Progenitor cell of endocrine pancreas (in vitro differentiated cells): ENCODE measurements at places on chromosomes 1 and 21.

DNA sequence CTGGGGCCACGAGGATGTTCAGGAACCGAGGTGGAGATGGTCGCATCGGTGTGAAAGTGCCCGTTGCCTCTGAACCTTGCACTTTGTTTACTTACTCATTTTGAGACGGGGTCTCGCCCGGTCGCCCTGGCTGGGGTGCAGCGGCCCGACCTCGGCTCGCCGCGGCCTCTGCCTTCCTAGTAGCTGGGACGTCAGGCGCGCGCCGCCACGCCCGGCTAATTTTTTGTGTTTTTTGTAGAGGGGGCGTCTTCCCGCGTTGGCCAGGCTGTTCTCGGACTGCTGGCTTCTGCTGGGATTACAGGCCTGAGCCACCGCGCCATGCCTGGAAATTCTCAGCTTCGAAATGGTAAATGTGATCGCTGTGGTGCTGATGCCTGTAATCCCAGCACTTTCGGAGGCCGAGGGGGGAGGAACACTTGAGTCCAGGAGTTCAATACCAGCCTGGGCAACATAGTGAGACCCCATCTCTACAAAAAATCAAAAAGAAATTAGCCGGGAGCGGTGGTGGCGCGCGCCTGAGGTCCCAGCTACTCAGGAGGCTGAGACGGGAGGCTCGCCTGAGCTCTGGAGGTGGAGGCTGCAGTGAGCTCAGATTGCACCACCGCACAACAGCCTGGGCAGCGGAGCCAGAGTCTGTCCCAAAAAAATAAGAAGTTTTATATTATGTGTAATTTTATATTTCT, 684 bp upstream of the MRPL20 start:
- H3K27me3 ChIP-seq, result no peaks in the 10 kb centered on the region
- no peak for DNase-seq
- H3K4me1 ChIP-seq, result peaks cover 15% of the 10 kb centered on the region
- H3K4me3 ChIP-seq, result peak overlapping the region; percentile 91

DNA sequence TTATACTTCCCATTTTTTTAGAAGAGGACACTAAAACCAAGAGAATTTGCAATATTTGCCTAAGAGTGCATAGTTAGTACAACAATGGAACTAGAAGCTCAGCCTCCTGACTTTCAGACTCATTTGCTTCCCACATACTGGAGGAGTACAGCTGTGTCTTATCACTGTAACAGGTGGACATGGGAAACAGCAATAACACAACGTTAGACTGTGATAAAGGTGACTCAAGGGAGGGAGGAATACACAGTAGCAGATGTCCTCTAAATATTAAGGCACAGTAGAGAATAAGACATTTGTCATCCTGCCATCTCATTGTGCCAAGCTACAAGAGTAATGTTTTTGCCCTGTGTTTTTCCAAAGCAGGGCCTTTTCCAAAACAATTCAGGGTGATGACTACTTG, 55.4 kb upstream of the JAK1 start:
- no peaks in the 10 kb centered on the region for H3K4me1 ChIP-seq
- H3K36me3 ChIP-seq, result no peaks in the 10 kb centered on the region
- H3K27ac ChIP-seq, result no peak overlapping the region
- DNase-seq, result no peak

DNA sequence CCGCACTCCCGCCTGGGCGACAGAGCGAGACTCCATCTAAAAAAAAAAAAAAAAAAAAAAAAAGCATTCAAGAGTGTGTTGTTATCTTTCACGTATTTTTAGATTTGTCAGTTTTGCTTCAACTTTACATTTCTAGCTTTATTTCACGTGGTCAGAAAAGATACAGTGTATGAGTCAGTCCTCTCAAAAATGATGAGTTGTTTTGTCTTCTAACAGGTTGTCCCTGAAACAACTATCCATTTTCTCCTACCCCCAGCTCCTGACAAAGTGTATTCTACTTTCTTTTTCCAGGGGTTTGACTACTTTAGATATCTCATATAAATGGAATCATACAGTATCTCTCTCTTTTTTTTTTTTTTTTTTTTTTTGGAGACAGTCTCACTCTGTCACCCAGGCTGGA, 5.5 kb upstream of the ZNF695 start:
- no peaks in the 10 kb centered on the region for H3K36me3 ChIP-seq
- no peaks in the 10 kb centered on the region for H3K4me1 ChIP-seq
- no peak overlapping the region for H3K27ac ChIP-seq
- no peak overlapping the region for H3K4me3 ChIP-seq
- DNase-seq, result no peak

DNA sequence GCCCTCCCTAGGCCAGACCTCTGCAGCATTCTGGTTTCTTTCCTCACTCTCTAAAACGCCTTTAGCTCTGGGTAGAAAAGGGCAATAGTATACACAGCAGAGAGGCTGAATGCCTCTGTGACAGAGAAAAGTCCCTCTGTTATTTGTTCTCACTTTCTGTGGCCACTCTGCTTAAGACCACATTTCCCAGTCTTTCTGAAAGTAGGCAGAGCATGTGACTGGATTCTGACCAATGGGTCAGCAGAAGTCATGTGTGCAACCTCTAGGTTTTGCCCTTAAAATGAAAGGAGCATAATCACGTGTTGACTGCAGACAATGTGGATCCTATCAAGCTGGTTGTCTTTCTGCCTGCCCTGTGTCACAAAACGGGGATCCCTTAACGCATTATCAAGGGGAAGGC, 79.7 kb upstream of the MARK1 start:
- H3K4me3 ChIP-seq, result no peak overlapping the region
- H3K4me1 ChIP-seq, result peaks cover 10% of the 10 kb centered on the region
- peaks cover 10% of the 10 kb centered on the region for H3K27me3 ChIP-seq
- H3K36me3 ChIP-seq, result peaks cover 8% of the 10 kb centered on the region
- DNase-seq, result no peak

GRCh38 chr21:16667395-16667794, 845.4 kb upstream of the CXADR start:
- H3K27ac ChIP-seq, result no peak overlapping the region
- no peaks in the 10 kb centered on the region for H3K27me3 ChIP-seq
- no peak overlapping the region for H3K4me3 ChIP-seq
- H3K36me3 ChIP-seq, result no peaks in the 10 kb centered on the region
- H3K4me1 ChIP-seq, result no peaks in the 10 kb centered on the region

- no peaks in the 10 kb centered on the region for H3K27me3 ChIP-seq
- no peak overlapping the region for H3K27ac ChIP-seq
- no peaks in the 10 kb centered on the region for H3K36me3 ChIP-seq
- DNase-seq, result no peak
Observed at GRCh38 chr1:55443175-55443915, 228.2 kb upstream of the USP24 start.

DNA sequence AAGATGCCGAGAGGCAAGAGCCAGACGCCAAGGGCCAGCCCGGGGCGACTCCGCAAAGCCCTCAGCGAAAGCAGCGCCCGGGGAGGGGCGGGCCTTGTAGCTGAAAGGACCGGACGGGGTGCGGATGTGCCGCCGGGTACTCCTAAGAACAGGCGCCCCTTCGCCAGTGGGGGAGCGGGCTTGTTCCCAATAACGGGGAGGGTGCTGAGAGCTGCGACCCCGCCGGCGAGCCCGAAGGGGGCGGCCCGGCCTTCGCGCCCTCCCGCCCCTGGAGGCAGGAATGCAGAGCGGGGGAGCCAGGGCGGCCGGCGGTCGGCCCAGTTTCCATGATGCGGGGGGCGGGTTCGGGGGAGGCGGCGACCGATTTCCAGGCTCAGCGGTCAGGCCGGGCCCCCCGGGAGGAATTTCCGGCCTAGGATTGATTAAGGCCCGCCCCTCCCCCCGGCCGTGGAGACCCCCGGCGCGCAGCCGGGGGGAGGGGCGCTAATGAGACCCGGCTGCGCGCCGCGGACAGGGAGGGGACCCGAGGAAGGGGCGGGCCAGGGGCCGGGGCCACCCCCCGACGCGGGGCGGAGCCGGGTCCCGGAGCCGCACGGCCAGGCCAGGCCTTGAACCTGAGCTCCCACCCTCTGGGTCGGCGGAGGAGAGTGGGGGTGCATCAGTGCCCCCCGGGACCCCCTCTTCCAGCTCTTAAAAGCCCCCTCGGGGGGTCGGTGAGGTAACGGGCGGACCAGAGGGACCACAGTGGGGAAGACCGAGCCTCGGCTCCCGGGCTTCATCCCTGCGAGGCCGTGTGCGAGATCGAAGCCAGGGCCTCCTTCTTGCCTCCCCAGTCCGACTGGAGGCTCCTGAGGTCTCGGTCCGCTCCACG, 898 bp upstream of the TMEM200B start:
- DNase-seq, result peak; percentile 85
- peaks cover 17% of the 10 kb centered on the region for H3K27me3 ChIP-seq
- peak overlapping the region; percentile 70 for H3K4me3 ChIP-seq
- peaks cover 8% of the 10 kb centered on the region for H3K4me1 ChIP-seq

DNA sequence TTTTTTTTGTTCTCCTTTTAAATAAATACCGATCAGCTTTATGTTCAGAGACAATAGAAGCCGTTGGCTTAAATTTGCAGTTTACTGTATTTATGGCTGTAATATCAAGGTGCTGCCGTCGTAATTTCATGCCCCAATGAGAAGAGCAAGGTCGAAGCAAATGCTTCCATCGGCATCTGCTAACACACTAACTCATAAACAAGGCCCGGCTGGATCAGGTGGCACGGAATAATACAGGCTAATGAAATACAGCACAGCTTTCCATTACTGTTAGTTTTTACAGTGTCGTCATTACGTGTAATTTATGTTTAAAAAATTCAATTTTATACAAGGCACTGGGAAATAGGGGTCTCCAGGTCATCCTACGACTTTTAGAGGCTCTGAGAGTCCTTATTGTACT, 119.0 kb downstream of the PEX14 start:
- no peak overlapping the region for H3K27ac ChIP-seq
- H3K4me1 ChIP-seq, result peaks cover 30% of the 10 kb centered on the region
- H3K27me3 ChIP-seq, result no peaks in the 10 kb centered on the region
- no peak for DNase-seq
- no peak overlapping the region for H3K4me3 ChIP-seq

GRCh38 chr21:29638138-29638537, 301.7 kb downstream of the GRIK1 start:
- H3K4me1 ChIP-seq, result no peaks in the 10 kb centered on the region
- H3K36me3 ChIP-seq, result no peaks in the 10 kb centered on the region
- H3K27ac ChIP-seq, result no peak overlapping the region
- H3K4me3 ChIP-seq, result no peak overlapping the region
- no peak for DNase-seq

- H3K4me1 ChIP-seq, result no peaks in the 10 kb centered on the region
- no peaks in the 10 kb centered on the region for H3K27me3 ChIP-seq
- H3K36me3 ChIP-seq, result peaks cover 20% of the 10 kb centered on the region
- no peak for DNase-seq
Observed at GRCh38 chr1:150106341-150106740, 38.8 kb downstream of the VPS45 start.

DNA sequence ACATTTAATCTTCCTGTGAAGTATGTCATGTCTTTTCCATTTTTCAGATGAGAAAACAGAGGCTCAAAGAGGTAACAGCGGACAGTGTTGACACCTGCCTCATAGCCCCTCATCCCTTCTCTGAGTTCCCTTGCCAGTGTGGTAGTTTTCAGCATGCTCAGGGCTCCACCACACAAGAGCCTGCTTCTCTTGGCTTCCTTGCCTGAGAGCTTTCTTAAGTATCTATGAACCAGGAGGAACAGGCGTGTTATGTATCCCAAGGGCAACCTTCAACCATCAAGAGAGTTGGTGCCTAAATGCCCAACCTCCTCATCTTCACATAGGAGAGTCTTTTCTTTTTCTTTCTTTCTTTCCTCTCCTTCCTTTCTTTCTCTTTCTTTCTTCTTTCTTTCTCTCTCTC, 5.9 kb upstream of the PAFAH2 start:
- H3K36me3 ChIP-seq, result no peaks in the 10 kb centered on the region
- no peak for DNase-seq
- H3K27me3 ChIP-seq, result peaks cover 10% of the 10 kb centered on the region
- H3K4me1 ChIP-seq, result peaks cover under 1% of the 10 kb centered on the region

DNA sequence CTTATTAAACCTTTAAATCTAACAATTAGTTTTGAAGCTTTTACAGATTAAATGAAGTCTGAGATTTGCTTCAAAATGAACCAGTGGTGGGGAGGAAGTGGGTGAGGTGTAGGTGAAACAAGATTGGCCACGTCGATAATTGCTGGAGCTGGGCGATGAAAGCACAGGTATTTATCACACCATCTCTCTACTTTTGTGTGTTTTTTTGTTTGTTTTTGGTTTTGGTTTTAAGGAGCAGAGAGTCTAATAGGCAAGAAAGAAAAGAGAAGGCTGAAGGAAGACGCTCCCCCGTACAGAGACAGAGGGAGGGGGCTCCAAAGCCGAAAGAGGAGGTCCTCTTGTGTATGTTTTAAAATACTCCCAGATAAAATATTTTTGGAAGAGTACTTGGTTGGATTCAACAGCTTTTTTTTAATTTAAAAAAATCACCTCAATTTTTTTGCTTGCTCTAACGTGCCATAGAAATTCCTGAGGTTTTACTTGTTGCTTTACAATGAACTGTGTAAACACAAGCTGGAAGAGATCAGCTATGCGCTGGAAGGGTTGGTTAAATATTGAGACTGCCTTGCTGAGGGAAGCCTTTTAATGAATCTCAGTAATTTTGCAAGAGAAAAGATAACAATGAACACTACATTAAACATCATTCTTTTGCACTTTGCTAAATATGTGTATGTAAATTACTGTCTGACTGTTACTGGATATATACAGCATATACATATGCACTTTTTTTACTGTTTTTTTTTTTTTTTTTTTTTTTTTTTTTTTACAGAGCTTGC, 6.7 kb upstream of the LGALS8 start:
- peak overlapping the region; percentile 62 for H3K4me3 ChIP-seq
- H3K27me3 ChIP-seq, result no peaks in the 10 kb centered on the region
- H3K27ac ChIP-seq, result peak overlapping the region; percentile 85
- no peak for DNase-seq
- H3K36me3 ChIP-seq, result no peaks in the 10 kb centered on the region

DNA sequence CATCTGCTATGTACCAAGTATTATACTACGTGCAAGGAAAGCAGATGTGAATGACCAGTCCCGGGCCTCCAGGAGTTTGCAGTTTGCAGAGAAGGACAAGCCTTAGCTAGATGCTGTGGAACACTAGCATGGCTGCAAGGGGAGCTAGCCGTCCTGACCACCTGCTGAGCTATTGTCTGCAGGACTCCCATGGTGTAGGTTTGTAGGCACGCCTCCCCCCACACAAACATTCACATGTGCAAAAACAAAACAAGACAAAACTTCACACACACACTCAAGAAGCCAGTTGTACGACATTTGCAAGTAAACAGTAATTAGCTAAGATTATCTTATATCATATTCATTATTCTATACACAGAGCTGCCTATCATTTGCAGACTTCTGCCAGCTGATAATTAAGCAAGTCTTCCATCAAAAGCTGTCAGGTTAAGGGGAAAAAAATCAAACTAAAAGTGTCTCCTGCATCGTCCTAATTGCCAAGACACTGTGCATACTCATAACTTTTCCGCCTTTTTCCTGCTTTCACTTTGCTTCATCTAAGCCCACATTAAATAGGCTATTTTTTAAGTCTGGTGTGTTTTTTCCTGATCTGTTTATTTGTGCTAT, 10.7 kb upstream of the HNRNPU start:
- DNase-seq, result no peak
- H3K27me3 ChIP-seq, result no peaks in the 10 kb centered on the region
- no peak overlapping the region for H3K27ac ChIP-seq
- H3K4me1 ChIP-seq, result peaks cover 6% of the 10 kb centered on the region

DNA sequence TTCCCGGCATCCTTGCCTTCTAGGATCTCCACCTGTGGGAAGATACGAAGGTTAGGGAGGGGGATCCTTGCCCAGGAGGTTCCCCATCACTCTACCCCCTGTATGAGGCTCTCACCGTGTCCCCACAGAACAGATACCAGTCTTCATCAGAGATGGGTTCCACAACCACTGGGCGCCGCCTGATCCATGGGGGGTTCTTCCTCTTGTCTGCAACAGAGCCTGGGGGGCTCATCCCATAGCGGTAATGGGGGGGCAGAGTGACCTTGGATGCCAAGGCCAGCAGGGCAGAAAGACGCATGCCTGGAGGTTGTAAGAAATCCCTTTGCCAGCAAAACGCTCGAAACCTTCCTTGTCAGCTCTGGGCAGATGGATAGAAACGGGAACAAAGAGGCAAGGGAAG, 2.5 kb downstream of the MRPL24 start:
- H3K4me1 ChIP-seq, result peaks cover 14% of the 10 kb centered on the region
- H3K4me3 ChIP-seq, result no peak overlapping the region
- H3K36me3 ChIP-seq, result peaks cover 7% of the 10 kb centered on the region
- no peak for DNase-seq
- H3K27ac ChIP-seq, result no peak overlapping the region
